Fibroblast of skin of right biceps (primary cell): ENCODE measurements at places on chromosomes 5 and 9.

DNA sequence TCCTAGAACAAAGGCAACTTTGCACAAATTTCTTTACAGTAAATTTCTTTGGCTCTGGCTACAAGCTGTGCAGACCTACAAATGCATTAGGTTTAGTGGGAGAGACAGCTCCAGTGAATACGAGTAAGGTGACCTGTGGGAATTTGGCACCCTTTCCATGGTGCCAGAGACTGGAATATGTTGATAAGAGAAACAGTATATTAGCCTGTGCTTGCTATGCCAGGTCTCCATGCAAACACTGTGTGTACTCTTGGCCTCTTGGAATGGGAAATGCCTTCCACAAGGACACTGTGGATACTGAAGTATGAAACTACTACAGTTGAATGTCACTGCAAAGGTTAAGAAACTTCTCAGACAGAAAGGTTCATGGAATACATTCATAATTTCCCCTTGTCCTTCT, 458.5 kb downstream of the IRX1 start:
- DNase-seq: no peak

DNA sequence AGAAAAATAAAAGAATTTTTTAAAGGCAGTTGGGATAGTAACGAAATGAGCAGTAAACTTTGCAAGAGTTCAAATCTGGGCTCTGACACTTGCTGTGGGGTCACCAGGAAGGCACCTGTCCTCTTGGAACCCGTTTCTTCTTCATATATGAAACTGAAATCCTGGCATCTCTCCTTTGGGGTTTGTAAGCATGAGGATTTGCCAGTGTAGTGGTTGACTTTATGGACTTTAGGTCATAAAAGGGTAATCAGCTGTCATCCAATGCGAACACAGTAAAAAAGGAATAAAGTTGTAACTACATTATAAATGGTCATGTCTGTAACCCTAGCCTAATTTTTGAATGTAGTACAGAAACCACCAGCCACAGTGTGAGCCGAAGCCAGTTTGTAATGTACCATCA, 1.3 kb downstream of the RAB14 start:
- DNase-seq: no peak

DNA sequence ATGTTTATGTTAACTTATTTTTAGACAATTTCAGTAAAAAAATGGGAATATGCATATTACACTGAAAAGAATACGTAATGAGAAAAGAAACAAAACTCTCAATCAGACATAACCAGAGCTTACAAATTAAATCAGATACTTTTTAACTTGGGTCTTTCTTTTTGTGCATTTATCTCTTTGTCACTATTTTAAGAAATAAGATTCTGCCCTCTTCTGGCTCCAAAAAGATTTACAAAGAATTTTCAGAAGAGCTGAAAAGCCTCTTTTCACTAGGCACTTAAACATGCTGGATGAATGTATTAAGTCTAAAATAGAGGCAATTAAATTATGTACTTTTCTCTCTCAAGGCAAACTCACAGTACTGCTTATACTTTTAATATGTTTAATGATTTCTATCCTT, 55.5 kb downstream of the CEP120 start:
- peak; percentile 8 for DNase-seq

DNA sequence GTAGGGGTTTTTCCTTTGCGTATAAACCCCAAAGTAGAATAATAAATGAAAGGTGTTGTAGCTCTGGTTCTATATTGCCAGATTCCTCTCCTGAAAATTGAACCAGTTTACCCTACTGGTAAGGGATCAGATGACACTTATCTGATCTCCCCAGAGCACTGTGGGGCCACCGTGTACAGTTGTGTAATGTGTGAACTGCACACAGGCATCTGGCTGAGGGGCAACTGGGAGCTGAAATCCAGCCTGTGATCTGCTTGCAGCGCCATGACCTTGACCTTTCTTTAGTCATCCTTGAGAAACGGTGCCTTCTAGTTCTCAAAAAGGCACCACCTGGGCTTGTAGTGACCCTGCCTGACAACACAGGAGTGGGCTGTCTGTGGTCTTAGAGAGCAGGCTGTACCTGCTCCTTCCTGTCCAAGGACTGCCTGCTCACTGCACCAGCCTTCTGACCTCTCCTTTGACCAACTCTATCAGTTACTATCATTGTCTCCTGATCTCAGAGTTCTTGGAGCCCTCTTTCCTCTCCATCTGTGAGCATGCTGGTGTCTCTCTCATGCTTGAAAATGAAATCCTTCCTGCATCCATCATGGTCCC, 40.2 kb downstream of the PDE6A start:
- no peak for DNase-seq

- DNase-seq: no peak
Measured at GRCh38 chr9:72427801-72428200, 62.8 kb upstream of the ZFAND5 start.

DNA sequence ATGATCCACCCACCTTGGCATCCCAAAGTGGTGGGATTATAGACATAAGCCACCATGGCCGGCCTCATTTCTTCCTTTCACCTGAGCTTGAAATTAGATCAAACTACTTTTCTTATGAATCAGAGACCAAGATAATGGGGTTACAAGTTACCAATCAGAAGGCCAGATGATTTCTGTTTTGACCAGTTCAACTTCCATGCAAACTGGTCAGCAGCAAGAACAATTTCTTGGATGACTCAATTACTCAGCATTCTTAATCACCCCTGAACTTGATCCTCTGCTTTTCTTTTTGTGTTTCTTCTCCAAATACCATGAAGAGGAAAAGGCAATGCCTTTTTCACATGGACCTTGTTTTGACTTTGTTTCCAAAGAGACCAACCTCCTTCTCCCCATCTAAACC, 10.0 kb upstream of the PLIN2 start:
- DNase-seq: peak; percentile 22

GRCh38 chr9:104386425-104387069, 117.5 kb upstream of the OR13F1 start:
- DNase-seq: peak; percentile 28

DNA sequence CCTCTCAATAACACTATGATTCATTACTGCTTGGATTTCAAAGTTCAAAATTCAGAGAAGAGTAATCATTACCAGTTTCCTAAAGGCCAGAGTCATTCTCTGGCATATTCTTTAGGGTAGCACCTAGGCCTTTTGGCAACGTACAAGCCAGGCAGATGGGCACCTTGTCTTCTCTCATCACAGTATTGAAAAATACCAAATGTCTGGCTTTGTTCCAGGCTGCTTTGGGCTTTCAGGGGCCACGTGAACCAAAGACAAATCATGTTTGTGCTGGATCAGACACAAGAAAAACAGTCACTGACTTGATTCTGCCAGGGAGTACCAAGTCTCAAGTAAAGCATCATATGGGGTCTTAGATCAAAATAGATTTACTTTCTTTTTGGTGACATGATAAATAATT, 15.5 kb downstream of the MEGF9 start:
- no peak for DNase-seq

GRCh38 chr5:139638090-139638735, 9.9 kb upstream of the CXXC5 start:
- peak; percentile 58 for DNase-seq

DNA sequence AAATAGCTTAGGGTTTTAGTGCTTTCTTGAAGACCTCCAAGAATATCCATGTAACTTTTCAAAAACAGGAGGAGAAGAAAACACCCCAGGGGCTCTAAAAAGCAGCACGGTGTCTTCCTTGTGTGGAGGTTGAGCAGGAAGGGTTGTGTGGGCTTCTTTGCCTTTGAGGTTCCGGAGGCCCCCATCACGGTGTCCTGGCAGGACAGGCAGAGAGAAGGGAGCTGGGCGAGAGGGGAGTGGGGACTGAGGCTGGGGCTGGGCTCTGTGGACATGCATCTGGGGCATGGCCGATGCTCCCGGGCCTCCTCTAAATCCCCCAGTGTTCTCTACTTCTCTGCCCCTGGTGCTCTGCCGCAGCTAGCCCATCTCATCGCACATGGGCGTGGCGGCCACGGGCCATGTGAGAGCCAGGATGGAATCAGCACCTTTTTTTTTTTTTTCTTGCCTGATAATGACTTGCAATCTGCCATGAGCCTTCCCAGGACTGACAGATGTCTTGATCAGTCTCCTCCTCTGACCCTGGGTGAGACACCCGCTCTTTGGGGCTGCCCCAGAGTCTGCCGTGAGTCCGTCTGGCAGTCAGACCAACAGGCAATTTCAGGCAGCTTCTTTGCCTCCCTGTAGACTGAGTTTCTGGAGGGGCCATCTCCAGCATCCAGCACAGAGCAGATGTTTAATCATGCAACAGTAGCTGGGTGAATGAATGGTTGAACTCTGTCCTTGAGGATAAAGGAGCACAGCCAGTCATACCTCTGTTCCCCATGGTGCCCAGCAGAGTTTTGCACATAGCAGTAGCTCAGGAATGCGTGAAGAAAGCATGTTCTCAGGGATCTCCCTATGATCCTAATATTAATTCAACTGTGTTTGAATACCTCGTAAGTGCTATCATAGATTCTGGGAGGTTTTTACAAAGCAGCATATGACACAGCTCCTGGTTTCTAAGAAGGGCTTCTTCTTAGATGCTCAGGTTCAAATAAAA, 12.1 kb downstream of the CXCL14 start:
- no peak for DNase-seq

DNA sequence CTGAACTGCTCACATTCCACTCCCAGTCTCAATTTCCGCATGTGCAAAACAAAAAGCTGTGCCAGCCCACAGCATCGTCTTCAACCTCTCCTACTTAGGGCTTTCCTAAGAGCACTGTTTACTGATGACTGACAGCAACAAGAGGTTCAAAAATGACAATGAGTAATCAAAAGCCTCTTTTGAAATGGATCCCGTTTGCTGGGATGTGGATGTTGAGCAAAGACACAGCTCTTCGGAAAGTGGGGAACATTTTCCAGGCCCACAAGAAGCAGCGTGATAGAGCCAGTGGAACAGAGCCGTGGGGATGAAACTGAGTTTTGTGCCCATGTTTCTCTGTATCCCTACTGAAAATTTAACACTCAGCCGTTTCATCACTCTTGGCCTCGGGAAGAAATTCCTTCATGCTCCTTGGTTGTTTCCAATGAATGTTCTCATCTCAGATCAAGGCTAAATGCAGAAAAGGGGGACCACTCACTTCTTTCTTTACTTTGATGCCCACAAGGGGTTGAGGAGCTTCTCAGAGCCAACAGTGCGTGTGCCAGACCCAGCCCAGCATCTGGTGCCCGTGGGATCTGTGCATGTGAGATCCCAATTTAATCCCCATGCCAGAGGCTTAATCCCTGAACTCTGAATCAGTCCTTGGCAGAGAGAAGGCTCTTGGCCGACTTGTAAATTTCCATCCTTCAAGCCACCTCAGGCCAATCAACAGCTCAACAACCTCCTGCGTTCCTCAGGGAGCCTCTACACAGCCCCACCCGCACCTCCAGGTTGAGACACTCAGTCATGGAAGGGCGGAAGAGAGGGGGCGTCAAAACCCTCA, 230.2 kb upstream of the DAPK1 start:
- peak; percentile 59 for DNase-seq

DNA sequence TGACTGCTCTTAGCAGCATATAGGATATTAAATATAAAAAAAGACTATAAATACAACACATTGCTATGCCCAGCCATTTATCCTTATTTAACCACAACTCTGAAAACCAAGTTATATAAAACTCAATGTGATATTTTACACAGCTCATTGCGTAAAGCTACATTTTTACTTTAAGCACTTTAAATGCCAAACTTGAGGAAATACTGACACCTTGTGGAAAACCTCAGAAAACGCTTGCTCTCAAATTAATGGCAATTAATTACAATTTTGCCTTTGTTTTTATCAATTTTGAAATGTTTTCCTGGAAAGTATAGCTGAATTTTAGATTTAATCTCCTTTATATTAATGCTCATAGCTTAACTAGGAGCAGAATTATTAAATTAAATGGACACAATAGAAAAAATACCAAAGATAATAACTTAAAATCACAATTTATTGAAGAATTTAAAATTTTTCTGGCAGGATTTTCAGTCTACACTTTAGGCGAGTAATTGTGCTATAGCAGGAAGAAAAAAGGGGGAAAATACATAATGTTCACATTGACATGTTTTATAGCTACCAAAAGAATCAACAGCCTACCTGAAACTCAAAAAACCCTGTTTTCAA, 25.2 kb upstream of the PLAC8L1 start:
- DNase-seq: peak; percentile 35

GRCh38 chr9:86994231-86994630, 46.9 kb upstream of the GAS1 start:
- no peak for DNase-seq

GRCh38 chr5:10599862-10600284, 36.0 kb downstream of the ANKRD33B start:
- DNase-seq: peak; percentile 74

DNA sequence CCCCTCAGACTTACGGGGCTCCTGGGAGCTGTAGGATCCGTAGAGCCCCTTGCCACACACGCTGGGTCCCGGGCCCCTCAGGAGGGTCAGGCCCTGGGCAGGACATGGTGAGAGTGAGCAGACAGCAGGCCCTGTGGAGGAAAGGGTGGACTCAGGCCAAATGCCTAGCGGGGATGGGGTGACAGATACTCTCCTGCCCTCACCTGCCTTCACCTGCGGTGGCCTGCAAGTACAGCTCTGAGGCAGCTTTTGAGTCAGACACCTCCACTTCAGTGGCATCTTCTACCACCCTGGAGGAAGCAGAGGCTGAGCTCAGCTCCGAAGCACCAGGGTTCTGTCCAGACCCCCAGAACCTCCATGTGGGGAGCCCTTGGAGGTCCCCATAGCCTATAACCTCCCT, 26.2 kb downstream of the SLC35A4 start:
- no peak for DNase-seq

GRCh38 chr9:114932502-114932901, 2.1 kb upstream of the TNFSF8 start:
- DNase-seq: no peak

GRCh38 chr9:77906991-77907390, 124.6 kb downstream of the GNAQ start:
- DNase-seq: no peak

DNA sequence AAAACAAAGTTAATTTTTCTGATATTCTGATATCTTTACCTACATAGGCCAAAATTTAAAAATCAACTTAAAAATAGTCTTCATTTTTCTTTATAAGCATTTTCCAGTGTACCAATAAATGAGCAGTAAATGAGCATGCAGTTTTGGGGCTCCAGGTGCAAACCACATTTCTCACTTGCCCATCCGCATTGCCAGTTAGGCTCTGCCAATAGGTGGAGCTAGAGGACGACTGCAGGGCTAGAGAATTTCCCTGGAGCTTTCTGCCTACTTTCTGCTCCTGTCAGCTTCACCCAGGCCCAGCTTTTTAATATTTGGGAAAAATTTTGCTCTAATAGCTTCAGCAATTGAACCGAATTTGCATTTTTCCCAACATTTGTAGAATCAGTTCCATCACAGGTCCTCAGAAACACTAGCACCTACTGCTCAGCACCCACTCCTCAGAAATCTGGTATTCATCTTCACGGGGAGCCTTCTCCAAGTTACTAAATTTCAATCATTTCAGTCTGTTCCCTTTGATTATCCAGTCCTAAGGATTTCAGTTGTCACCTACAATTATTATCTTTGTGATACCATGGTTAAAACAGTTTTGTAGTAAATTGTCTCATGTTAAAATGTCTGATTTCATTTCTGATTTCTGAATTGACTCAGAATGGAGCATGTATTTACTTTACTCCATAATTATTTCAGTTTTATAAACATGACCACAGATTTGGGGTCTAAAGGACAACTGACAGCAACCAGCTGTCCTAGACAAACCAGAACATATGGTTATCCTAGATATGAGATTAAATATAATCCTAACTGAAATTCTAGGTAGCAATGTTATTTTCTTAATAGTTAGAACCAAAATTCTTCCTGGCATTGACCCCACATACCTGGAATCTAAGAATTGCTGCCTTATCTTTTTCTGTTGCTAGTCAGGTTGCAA, 104.6 kb upstream of the FAM174A start:
- peak; percentile 30 for DNase-seq
